Muscle of arm (tissue), 14 donors: ENCODE measurements at places on chromosomes 5 and 9.

- DNase-seq, result no peak
These were observed 11.3 kb upstream of the DIPK1B start for GRCh38 chr9:136700959-136701667.

DNA sequence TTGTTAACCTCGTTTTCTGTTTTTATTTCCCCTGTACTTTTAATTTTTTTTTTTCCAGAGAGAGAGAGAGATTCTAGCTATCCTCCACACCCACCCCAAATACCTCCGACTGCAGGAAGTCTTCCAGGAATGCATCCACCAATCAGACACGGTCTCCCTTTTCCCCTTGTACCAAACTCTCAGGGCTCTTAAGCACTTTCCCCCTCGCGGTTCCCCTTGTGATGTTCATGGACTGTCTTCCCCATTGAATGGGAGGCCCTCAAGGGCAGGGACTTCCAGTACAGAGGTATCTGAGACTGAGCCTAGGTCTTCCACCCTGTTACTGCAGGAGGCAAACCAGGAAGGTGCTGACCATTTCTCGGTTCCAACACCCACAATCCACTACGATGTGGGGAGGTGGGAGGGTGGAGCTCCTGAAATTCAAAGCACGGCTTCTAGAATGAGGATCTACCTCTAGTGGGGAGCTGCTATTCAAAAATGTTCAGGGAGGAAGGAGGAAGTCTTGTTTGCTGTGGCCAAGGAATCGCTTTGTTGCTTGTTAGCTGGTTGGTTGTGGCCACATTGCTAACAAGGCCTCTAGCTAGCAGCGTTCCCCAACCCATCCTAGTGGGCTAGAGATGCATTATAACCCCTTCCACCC, 37.5 kb upstream of the PTGS1 start:
- no peak for DNase-seq

DNA sequence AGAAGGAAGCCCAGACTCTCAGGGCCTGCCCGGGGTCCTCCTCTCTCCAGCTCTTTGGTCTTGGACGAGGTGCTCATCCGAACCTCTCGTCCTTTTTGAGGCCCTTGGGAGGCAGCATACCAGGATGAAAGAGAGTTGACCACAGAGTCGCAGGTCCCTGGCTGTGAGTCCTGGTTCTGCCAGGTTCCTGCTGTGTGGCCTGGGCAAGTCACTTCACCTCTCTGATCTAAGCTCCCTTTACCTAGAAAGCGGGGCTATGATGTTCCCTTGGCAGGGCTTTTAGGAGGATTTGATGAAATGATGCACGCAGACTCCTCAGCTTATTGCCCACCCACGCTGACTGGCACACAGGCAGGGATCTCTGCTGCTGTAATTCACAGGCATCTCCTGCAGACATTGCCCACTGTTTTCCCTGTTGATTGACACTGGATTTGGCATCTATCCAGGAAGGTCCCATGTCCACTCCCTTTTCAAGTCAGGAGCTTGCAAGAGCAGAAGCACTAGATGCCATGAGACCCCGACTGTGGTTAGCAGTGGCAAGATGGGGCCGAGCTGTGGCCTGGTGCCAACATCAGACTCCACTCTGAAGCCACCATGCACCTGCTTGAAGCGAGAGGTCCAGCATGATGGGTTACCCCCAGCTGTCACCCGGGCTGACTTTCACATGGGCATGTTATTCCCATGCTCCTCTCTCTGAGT, 71.5 kb downstream of the MACROH2A1 start:
- DNase-seq, result no peak

DNA sequence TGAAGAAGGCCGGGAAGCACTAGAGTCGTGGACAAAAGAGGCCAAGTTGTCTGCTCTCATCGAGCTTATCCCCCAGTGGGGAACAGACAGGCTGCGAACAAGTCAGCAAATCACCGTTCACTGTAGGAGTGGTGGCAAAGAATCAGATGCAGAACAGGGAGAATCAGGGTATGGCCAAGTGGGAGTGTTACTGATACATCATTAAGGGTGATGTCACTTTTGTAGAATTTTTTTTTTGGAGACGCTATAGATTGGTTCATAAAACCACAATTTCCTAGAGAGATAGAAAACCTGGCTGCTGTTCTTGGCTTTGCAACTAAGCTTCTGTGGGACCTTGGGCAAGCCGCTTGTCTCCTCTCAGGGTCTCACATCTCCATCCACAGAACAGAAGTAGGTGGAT, 21.3 kb downstream of the SPRY4 start:
- no peak for DNase-seq

- no peak for DNase-seq
These were observed 1.3 kb downstream of the NOTCH1 start for GRCh38 chr9:136544548-136544963.

DNA sequence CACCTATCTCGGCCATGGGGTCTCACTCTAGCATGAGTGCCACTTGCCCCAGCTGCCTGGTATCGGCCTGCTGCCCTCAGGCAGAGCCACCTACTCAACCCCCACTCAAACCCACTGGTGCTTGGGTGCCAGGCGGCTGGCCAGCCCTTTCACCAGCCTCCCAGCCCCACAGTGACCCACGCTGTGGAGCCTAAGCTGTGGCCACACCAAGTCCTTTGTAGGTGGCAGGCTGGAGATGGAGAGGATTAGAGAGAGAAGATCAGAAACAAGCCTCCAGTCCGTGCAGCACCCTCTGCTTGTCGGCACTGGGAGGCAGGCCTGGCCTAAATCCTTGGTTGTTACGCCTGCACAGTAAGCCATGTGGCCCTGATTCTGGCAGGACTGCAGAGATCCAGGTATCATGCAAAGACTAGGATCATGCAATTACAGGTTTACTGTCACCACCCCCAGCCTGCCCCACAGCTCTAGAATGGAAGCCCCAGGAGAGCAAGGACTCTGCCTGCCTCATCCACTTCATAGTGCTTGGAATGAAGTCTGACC, 171.7 kb downstream of the COL23A1 start:
- no peak for DNase-seq
